ENCODE measurements at places on chromosomes 6 and 20.

DNA sequence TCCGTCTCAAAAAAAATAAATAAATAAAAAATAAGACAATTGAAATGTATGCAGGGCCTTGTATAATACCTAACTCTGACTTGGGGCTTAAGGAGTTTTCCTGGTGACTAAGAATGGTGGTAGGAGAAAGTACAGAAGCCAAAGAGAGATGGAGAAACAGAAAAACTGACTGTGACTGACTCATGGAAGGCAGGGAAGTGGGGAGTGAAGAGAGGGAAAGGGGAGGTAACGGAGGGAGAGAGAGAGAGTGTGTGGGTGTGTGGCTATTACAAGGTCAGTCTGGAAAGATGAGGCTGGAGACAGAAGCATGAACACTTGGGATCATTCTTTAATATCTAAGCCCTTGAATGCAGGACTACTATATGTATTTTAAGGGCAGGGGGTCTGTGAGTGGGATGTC lies 38.5 kb downstream of the SNRNP48 start:
- no peak for DNase-seq

DNA sequence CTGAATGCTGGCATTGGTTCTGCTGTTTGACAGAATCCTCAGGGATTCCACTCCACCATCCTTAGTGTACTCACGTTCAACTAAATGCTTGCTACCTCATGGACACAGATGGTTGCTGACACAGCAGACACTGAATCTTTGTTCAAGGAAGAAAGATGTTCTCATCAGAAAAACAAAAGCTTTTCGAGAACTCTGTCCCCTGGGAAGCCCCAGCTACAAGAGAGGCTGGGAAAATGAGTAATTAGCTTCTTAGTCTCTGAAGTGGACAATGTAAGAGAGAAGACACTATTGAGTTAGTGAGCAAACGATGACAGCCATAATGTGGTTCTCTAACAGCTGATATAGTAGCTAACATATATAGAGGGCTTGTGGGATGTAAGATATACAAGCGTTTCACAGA lies 30.9 kb upstream of the ENPP5 start:
- no peak for DNase-seq

GRCh38 chr20:46209930-46210671 lies 92.0 kb downstream of the CD40 start:
- no peak for DNase-seq

DNA sequence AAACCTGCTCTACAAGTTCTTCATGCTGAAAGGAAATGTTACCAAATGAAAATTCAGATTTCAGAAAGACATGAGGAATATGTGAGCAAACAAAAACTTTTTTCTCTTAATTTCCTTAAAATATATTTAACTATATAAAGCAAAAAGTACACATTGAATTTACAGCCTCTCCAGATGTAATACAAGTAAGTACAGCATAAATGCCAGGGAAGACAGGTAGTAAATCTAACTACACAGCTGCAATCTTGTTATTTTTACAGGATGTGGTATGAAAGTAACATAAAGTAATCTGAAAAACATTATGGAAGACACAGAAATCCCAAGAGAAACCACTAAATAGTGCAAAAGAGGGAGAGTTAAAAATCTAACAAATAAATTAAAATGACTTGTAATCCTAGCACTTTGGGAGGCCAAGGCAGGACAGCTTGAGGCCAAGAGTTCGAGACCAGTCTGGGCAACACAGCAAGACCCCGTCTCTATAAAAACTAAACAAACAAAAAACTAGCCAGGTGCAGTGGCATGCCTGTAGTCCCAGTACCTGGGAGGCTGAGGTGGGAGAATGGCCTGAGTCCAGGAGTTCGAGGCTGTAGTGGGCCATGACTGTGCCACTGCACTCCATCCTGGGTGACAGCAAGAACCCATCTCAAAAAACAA lies 50.7 kb downstream of the FAM8A1 start:
- DNase-seq: no peak

- DNase-seq: no peak
These were observed 10.1 kb upstream of the PRL start for GRCh38 chr6:22306741-22307466.

DNA sequence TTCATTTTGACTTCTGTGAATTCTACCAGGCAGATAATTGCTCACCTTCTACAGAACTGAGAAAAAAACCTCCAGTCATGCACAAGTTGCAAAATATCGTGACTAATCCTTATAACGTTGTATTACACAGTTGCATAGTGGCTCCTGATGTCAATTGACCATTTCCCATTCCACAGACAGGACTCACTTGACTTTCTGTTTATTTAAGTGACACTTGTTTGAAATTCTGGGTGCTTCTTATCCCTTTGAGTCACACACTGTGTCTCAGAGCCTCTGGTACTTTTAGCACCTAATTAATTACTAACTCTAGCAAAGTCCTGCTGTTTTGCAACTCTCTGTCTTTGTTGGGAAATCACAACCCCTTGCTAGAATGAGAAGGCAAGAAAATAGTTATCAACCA lies 16.2 kb upstream of the RSPO3 start:
- no peak for DNase-seq

DNA sequence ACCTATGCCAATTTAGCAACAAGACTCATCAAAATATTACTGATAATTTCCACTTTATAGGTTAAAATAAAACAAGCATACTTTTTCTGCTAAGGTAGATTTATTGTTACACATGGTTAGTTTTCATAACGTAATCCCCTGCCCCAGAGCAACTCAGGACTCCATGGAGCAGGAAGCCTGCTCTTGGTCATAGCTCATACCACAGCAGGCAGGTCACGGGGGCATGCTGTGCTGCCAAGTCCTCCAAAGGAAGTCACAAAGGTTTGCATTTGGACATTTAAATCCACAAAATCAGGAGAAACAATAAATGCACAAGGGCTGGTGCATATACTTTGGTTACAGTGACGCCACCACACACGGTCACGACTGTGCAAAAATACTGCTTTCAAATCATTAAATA lies 12.5 kb downstream of the GZF1 start:
- DNase-seq: no peak

GRCh38 chr6:168208402-168208801 lies 111.2 kb downstream of the DACT2 start:
- DNase-seq: no peak

- no peak for DNase-seq
These were observed 83.3 kb downstream of the CHD6 start for GRCh38 chr20:41534842-41535241.

GRCh38 chr20:38076548-38076947 lies 43.0 kb downstream of the RPRD1B start:
- DNase-seq: no peak

- no peak for DNase-seq
These were observed 1115.6 kb upstream of the CITED2 start for GRCh38 chr6:140490081-140490480.

GRCh38 chr6:82033631-82034211 lies 213.8 kb downstream of the IBTK start:
- no peak for DNase-seq

DNA sequence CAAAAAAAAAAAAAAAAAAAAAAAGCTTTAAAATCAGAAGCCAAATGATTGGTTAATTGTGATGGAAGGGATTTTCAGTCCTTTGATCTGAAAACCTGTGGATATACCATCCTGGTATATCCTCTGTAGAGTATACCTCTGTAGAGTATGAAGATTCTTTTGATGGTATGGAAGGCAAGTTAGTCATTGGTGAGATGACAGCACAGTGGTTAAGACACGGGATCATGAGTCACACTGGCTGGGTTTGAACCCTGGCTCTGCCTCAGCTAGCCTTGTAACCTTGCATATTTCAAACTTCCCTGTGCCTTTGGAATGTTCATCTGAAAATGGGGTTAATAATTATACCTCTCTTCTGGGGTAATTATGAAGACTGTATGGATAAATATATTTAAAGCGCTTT lies 179.3 kb downstream of the CARMIL1 start:
- DNase-seq: no peak

DNA sequence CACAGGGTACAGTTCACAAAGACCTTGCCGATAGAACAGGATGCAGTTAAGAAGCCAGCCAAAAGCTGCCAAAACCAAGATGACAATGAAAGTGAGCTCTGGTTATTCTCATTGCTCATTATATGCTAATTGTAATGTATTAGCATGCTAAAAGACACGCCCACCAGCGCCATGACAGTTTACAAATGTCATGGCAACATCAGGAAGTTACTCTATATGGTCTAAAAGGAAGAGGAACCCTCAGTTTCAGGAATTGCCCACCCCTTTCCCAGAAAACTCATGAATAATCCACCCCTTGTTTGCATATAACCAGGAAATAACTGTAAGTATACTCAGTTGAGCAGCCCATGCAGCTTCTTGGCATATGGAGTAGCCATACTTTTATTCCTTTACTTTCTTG lies 748.7 kb downstream of the QKI start:
- DNase-seq: no peak
